Stimulated activated CD4-positive, alpha-beta T cell treated with anti-CD3 and anti-CD28 coated beads, Interleukin-15, amount 100 ng/mL, for 1 hour (primary cell): ENCODE measurements at places on chromosomes 12 and 14.

- no peak for DNase-seq
Observed at GRCh38 chr12:122413516-122414404, 8.7 kb downstream of the CLIP1 start.

DNA sequence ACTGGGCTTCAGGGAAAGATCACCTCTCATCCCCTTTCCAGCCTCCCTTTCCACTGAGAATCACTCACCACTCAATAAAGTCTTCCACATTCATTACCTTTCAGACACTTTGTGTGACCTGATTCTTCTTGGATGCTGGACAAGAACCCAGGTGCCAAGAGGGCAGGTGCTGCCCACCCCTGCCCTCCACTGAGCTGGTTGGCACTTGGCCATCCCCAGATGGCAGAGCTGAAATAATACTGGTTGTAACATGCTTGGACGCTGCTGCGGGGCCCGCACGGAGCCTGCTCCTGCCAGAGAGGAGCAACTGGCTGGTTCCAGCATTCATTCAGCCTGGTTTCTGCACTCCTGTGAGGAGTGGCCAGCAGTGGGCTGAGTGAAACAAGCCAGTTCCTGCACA is 386.7 kb upstream of the CCDC196 start:
- DNase-seq: no peak

GRCh38 chr12:53994264-53995001 is 5.5 kb upstream of the HOXC9 start:
- DNase-seq: no peak

- DNase-seq: no peak
Observed at GRCh38 chr14:93981316-93982229, 5.2 kb upstream of the ASB2 start.

- no peak for DNase-seq
Observed at GRCh38 chr14:92967346-92967926, 44.5 kb downstream of the CHGA start.

DNA sequence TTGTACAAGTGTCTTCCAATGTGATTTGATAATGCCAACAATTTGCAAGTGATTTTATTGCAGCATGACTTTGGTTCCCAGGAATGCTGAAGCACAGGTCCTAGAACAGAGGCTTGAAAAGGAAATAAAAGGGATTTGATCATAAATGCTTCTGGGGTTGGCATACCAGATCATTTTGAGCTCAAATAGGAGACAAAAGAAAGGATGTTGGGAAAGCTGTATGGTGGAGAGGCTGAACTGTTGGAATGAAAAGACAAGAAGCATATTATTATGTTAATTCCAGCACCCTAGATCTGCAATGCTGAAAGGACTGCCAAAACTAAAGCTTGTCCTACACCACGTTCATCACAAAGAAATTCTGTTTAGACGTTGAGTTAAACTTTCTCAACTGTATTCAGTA is 143.1 kb downstream of the BICD1 start:
- DNase-seq: no peak

- DNase-seq: no peak
Observed at GRCh38 chr14:105383083-105383730, 15.1 kb upstream of the TEX22 start.

- DNase-seq: no peak
Observed at GRCh38 chr14:105398726-105399465, 558 bp downstream of the TEX22 start.

DNA sequence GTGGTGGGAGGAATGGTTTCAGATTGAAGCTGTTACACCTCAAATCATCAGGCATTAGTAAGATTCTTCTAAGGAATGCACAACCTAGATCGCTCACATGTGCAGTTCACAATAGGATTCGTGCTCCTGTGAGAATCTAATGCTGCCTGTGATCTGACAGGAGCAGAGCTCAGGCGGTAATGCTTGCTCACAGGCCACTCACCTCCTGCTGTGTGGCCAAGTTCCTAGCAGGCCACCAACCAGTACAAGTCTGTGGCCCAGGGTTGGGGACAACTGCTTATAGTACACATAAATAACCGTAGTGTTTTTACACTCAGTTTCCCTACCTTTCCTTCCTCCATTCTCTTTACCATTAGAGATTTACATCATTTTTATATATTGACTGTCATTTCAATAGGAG is 121.4 kb downstream of the SLCO1B3 start:
- no peak for DNase-seq

- no peak for DNase-seq
Observed at GRCh38 chr12:7122811-7123769, 5.6 kb downstream of the RBP5 start.

DNA sequence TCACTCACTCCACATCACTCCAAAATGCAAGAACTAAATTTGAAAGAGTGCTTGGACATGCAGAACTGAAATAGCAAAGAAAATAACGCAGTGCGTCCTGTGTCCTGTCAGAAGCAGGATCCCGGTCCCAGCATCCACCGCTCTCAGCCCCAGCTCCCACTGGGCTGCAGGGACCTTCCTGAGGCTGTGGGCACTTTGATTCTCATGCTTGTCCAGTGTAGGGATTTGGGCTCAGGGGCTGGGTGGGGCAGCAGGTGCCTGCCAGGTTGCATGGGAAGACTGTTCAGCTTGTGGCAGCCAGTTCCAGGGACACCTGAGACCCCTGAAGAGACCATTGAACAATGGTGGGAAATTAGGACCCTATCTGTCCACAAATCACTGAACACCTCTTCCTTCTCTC is 140.0 kb upstream of the FKBP4 start:
- no peak for DNase-seq

- no peak for DNase-seq
Observed at GRCh38 chr14:81298122-81298521, 77.4 kb upstream of the GTF2A1 start.
